Omental fat pad (tissue), 4 donors: ENCODE measurements at places on chromosomes 7 and 10.

GRCh38 chr7:106248600-106248999 lies 36.2 kb downstream of the NAMPT start:
- no peak for DNase-seq

DNA sequence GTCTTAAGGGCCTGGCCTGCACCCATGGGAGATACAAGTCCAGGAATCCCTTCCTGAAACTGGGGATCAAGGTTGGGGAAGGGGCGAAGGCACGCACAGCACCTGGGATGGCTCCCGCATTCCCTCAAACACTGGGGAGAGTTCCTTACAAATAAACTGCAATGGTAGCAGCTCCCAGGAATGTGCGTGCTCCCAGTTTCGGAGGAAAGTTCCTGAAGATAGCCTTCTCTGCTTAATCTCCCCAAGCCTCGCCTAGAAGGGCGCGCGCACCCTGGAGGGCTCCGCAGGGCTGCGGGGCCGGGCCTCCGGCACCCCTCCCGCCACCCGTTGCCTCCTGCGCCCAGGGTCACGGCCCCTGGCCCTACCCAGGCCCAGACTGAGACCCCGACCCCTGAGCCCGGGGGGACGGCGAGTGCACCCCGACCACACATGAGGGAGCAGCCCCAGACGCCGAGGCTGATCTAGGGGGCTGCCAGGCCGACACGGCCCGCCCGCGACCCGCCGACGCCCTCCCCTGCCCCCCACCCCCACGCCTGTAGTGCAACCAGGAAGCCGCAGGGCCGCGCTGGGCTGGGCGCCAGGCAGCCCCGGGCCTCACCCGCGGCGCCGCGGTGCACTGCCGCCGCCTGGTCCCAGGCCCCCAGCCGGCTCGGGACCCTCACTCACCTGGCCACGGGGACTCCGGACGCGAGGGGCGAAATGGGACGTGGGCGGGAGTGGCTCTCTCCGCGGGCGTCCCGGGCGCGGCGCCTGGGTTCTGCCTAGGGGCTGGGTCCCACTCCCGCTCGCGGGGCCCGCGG lies 460 bp downstream of the ANXA11 start:
- DNase-seq: no peak

- no peak for DNase-seq
These were observed 7.6 kb downstream of the NDST2 start for GRCh38 chr10:73803680-73804286.

DNA sequence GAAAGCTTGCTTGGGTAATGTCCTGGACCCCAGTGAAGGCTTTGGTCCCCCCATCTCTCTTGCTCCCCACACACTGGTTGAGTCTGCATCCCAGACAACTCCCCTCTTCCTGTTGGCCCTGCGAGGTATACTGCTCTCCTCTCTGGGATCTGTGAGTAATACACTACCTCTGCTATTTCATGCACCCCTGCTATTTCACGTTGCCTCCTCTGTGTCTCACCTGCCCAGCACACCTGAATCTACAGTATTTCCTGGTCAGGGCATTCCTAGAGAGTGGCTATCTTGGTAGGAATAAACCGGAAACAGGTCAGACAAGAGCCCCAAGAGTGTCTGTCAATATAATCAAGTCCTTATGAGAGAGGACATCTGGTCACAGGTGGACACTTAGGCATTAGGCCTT lies 114.3 kb upstream of the ODAD2 start:
- no peak for DNase-seq

GRCh38 chr10:101489355-101489754 lies 98.7 kb downstream of the POLL start:
- DNase-seq: no peak

GRCh38 chr7:96402913-96403312 lies 81.0 kb upstream of the SLC25A13 start:
- no peak for DNase-seq

- DNase-seq: no peak
These were observed 26.2 kb downstream of the PPP3CB start for GRCh38 chr10:73469579-73469978.

DNA sequence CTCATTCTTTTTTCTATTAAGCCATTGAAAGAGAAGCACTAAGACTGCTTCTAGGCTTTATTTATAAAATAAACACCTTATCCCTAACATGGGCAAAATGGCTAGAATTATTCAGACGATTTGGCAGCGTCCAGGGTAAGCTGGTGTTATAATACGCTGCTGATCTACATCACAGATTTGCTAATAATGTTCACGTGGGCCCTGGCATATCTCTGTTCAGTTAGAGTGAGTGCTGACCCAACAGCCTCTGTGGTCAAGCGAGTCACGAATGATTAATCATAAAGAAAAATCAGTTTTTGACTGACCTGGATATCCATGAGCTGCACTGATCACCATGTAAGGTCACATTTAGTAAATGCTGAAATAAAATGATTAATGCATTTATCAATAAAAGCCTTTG lies 28.4 kb upstream of the CBLL1 start:
- DNase-seq: no peak

- DNase-seq: no peak
These were observed 28.8 kb upstream of the DIP2C start for GRCh38 chr10:718143-718700.

- DNase-seq: no peak
These were observed 1072.1 kb downstream of the NXPH1 start for GRCh38 chr7:9505516-9505915.

DNA sequence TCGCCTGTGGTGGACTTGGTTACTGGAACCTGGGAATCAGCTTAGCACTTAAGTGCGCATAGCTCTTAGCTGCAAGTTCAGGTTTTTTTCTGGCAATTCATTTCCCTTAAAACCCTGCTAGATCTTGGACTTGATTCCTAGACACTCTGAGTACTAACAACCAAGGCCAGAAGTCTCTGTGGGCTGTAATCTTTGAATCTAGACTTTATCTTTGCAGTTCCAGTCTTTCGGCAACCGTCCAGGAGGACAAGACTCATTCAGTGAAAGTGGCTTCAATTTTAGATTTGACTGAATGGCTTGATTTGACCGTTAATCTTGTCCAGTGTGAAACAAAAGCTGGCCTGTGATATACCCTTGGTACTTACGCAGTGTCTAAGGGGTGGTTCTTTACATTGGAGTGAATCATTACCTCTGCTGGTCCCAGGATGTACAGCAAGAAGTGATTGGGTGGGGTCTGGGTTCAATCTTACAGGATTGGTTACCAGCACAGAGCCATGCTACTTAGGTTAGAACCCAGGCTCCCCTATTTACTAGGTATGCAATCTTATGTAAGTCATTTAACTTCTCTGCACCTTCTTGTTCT lies 16.4 kb downstream of the PTTG1IP2 start:
- DNase-seq: no peak

GRCh38 chr10:117476716-117477115 lies 65.8 kb upstream of the EMX2 start:
- DNase-seq: no peak

DNA sequence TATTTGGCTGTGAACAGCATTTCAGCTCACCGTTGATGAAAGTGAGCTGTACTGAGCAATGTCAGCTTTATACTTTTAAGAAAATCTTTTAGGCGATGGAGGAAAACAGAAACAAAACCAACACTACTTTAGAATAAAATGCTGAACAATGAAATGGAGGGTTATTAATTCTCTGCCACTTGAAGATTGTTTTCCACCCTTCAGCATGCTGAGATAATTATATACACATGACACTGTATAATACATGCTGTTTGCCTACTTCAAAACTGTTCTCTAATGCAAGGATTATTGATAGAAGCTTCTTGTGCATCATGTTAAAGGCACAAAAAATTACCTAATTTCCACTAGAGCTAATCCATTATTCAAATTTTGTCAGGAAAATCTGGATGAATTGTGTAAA lies 66.8 kb downstream of the CACNA2D1 start:
- no peak for DNase-seq

DNA sequence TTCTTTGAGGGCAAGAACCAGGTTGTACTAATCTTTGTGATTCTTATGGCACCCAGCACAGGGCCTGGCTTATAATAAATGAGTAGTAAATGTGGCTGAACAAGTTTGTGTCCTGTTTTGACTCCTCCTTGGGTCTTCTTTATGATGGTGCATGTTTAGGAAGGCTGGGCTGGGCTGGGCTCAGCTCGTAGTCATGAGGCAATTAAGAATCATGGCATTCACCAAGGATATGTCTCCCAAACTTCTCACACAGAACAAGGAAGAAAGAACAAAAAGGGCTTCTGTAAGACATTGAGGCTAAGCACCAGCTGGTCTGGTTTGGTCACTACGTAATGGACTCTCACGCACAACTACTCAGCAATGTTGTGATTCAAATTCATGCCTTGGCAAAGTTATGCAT lies 30.5 kb upstream of the YAE1 start:
- DNase-seq: no peak

DNA sequence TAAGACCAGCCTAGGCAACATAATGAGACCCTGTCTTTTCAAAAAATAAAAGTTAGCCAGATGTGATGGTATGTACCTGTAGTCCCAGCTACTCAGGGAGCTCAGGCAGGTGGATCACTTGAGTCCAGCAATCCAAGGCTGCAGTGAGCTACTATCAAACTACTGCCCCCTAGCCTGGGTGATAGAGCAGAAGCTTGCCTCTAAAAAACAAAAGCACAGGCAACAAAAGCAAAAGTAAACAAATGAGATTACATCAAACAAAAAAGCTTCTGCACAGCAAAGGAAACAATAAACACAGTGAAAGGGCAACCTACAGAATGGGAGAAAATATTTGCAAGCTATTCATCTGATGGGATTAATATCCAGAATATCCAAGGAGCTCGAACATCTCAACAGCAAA lies 65.4 kb downstream of the FANK1 start:
- no peak for DNase-seq

- DNase-seq: no peak
These were observed 99.4 kb downstream of the MTPN start for GRCh38 chr7:135877805-135878204.

DNA sequence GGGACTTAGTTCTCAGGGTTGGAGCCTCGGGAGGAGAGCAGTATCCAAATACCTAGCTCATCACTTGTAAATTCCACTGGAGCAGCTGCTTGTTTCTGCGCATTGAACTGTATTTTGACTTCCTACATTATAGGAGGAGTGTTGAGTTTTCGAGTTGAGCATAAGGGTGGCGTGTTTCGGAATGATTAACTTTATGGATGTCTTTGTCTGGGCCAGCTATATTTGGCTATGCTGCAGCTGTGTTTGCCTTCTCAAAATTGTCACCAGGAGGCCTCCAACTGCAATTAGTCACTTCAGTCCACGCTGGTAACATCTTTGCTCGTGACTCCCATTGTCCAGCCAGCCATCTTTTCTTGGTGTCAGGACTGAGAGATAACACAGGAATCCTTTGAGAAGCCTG lies 9.1 kb downstream of the CELF2 start:
- DNase-seq: no peak

GRCh38 chr10:87659571-87660483 lies at the start of gene PAPSS2:
PAPSS2 (plus strand) TSS chr10:87659878; CDS start chr10:87659982, 104 bp downstream.
- no peak for DNase-seq

DNA sequence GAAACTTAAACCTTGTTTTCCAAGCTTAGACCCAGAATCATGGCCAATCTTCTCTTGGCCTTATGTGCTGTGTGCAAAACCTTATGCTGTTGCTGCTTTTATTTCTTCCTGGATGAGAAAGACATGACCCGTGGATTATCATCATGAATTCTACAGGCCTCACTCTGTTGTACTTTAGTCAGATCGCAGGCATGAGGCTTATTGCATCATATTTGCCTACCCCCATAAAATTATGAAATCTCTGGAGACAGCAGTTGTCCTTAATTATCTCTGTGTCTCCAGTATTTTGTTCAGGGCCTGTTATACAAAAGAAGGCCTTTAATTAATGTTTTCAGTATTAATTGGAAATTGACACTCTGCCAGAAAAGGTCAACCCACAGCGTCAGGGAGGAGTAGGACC lies 71.6 kb downstream of the PLCE1 start:
- no peak for DNase-seq

- no peak for DNase-seq
These were observed 178.0 kb upstream of the FRMD4A start for GRCh38 chr10:14508725-14509124.

DNA sequence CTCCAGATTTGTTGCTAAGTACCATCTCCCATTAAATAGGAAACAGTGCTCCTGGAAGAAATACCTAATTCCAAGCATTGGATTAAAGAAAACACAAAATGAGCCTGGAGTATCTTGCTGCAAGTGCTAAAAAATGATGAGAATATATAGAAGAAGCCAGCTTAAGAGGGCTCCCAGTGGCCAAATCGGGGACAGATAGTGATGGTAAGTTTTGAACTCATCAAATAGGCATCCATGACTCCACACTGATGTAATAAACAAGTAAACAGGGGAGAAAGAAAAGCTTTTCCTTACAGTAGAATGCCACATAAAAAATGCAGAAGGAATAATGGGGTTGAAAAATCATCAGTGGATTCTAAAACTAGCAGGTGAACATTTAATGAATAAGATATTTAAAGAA lies 72.4 kb downstream of the CTTNBP2 start:
- no peak for DNase-seq

GRCh38 chr7:69868921-69869320 lies 270.6 kb downstream of the AUTS2 start:
- DNase-seq: no peak

DNA sequence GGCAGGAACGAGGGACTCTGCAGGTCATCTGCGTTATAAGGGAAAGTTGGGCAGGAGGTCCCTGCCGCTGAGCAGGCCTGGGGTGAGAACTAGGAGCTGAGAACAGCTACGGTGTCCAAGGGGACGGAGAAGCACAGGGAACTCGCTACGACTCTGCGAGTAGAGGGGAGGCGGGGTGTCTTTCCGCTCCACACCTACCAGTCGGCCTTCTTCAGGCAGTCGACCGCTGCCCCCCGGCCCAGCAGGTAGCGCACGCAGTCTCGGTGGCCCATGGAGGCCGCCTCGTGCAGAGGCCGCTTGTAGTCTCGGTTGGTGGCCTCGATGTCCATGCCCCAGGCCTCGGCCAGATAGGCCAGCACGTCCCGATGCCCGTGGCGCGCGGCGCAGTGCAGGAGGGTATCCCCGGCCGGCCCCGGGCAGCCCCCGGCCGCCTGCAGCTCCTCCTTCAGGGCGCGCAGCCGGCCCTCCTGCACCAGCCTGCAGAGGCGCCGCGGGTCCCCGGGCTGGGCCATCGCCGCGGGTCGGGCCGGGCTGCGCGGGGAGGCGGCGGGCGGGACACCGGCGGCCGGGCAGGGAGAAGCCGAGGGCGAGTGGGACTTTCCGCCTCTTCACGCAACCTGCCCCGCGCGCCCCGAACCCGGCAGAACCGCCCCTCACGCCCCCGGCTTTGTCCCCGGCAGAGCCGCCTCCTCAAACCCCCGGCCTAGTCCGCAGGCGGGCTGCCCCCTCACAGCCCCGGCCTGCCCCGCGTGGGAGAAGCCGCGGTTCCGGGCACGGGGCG lies 660 bp downstream of the ANKRD16 start:
- DNase-seq: no peak

GRCh38 chr7:92205987-92206386 lies 27.0 kb upstream of the LRRD1 start:
- DNase-seq: no peak

DNA sequence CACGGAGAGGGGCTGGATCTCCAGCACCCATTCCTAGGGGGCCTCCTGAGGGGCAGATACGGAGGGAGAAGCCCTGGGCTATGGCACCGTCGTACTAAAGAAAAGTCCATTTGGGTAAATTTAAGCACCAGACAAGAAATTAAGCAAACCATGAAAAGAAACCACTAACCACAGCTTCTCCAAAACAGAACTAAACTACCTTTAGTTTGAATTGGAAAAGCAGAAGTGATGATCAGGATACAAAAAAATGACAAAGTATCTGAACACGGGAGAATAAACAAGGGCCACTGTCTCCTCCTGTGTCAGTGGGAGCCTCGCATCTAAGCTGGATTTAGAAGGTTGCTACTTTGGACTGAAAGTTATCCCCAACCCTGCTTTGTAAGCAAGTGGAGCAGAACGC lies 69.1 kb downstream of the DIP2C start:
- no peak for DNase-seq
